ENCODE measurements at places on chromosomes 7 and 10.

DNA sequence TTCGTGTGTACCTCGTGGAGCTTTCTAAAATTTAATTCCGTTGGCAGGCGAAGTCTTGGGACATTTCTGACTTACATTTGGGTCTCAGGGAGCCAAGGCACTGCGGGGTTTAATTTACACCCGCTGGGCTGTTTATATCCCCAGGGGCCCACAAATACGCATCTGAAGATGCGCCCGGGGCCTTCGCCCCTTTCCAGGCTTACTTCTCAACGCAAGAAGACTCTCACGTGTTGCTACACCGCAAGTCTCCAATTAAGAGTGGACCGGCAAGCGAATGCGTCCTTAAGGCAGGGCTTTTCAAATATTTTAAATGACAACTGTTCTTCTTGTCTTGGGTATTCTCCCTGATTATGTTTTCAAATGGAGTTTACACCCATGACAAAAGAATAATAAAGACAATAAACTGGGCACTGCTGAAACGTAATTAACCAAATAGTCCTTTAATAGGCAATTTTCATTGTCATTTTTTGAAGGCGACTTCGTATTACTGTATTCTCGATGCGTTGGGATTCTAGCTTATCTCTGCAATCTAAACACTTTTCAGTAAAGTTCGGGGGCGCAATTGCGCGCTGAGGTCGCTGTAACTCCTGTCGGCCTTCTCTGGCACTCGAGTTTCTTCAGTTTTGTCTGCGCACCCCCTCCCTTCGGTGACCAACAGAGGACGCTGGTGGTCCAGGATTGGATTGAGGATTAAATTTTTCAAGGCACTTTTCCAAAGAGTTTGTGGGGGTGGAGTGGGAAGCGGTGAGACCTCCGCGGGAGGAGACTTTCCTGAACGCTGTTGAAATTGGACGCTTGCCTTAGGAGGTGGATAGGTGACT, 837 bp upstream of the IGFBP3 start:
- DNase-seq = peak; percentile 71

- DNase-seq = no peak
Observed at GRCh38 chr10:92918603-92919002, 70.3 kb downstream of the EXOC6 start.

GRCh38 chr10:62708569-62708968, 96.0 kb upstream of the ADO start:
- no peak for DNase-seq

DNA sequence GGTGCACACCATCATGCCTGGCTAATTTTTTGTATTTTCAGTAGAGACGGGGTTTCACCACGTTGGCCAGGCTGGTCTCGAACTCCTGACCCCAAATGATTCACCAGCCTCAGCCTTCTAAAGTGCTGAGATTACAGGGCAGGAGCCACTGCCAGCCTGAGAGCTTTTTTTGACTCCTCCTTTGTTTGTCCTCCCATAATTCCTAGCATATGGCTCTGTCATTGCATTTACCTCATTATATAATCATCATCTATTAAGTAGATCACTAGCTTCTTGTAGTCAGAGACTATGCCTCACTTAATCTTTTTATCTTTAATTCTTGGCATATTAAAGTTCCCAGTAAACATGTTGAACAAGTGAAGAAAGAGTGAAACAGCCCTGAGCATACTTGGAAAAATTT, 82.1 kb downstream of the CPEB3 start:
- peak; percentile 12 for DNase-seq

DNA sequence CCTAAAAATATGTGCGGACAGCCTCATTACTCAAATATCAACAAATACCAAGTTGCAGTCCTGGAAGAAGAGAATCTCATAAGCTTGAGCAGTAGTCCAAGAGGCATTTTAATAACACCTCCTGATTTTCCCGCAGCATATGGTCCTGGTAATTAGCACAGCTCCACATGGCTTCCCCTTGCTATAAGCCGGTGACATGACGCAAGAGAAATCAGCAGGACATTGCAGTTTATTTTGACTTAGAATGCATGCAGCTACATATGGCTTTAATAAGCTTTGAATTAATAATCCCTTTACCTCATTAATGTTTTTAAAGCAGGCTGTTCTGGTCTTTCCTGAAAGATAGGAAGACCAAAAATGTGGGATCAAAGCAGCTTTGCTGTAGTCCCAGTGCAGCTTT, 137.6 kb downstream of the RAMP3 start:
- no peak for DNase-seq

DNA sequence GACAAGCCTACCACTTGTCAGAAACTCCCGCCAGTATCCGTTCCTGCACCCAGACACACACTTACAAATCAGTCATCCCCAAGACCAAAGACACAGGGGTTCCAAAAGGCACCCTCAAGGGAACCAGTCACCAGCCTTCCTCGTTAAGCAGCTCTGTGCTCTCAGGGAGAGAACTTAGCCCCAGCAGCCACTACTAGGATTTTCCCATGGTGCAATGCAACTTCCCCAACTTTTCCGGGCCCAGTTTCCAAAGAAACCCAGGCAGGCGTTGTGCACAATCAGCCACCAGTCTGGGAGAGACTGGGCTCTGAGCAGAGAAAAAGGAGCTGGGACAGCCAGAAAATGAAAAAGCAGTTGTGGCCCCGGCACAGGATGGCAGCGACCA, 1.2 kb downstream of the DLG5 start:
- peak; percentile 77 for DNase-seq

DNA sequence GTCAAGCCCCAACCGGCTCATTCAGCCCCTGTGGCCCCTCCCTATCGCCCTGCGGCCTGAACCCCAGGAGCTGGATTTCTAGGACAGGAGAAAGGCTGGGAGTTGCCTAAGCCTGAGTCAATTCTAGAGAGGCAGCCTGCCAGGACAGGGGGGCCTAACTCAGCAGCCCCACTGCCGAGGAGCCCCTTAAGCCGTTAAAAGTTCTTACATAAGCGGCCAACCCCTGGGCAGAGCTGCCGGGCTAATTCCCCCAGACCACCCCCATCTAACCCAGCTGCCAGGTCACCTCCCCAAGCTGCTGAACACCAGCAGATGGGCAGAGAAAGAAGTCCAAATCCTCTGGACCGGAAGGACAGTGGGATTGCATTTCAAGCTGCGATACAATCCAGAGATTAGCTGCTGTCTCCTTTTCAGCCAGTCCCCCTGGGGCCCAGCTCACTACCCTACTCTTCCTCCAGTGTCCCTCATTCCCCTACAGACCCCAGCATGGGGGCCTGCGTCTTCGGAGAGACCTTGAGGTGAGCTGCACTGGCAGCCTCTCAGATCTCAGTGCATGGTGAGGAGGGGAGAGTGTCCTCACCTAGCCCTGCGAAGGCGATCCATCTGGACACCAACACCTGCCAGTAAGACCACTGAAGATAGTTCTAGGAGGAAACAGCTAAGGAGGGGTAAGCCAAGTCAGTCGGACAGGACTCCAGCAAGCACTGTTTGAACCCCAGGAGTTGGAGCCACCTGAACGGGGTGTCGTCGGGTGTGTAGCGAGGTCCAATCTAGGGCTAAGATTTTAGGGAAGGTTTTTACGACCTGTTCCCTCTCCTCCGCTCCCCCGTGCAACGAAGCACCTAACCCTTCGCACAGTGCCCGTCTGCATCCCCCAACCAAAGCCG, 830 bp downstream of the IMPDH1 start:
- no peak for DNase-seq

Measured in AG20443 (cell line).